ENCODE measurements at places on chromosomes 13 and 19.

GRCh38 chr19:47663435-47663910, 49.7 kb upstream of the EHD2 start:
- no peak for DNase-seq

DNA sequence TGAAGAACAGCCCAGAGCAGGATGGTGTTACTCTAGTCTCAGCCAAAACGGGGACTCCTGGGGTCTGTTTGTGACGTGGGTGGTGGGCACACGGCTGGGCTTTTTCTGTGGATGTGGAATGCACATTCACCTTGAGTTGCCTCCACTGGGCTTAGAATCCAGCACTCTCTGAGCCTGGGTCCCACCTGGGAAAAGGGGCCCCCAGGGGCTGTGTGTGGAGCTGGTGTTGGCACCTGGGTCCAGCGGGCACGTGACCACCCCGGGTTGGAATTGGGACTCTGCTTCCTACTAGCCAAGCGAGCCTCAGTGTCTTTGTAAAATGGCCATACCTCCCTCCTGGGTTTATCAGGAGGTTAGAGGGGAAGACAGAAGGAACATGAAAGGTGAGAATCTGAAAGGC, 29.2 kb upstream of the F2RL3 start:
- no peak for DNase-seq

DNA sequence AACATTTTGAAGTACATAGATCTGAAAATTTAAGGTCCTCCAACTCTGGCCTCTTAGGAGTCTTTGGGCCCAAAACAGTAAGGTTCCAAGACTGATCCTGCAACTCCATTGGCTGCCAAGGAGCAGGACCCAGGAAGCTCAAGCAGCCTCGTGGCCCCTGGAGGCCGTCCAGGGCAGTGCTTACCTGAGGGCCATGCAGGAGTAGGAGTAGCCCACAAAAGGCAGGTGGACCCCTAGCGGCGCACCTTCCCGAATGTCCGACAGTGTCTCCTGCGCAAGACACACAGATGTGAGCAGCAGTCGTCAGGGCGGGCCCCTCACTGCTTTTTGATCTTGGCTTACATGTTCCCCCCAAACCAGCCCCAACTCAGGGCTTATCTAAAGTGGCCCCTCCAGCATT, 5.7 kb upstream of the SIX5 start:
- DNase-seq, result no peak

GRCh38 chr19:34475026-34475974, 6.3 kb upstream of the WTIP start:
- no peak for DNase-seq

GRCh38 chr19:36149673-36150406, 2.4 kb downstream of the COX7A1 start:
- DNase-seq, result no peak

- no peak for DNase-seq
These were observed 4.1 kb downstream of the TIMM13 start for GRCh38 chr19:2423071-2423914.

DNA sequence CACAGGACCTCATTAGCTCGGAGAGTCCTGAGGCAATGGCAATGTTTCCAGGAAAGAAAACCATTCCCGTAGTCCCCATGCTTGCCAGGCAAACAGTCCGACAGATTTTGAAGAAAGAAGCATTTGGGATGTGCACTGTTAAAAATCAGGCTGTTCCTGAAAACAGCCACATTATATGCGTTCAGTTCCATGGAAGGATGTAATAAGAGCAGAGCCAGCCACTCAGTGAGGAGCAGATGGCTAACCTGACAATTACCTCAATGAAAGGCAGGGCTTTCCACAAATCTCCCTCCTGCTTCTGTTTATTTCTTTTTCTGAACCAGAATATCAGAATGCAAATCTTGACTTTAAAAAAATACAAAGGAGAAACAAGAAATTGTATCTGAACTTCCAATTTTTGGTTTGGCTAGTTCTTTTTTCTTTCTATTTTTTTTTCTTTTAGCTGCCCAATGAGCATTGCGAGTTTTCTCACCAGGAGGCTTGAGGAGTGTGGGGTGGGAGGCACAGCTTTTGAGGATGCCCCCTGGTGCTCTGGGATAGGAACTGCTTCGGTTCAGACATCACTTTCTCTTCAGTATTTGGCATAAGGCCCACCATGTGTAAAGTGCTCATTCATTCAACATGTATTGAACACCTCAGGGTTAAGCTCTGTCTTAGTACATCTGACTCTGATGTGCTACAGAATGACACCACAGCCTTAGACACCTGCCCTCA, 124.2 kb downstream of the TBC1D4 start:
- DNase-seq, result peak; percentile 11

- DNase-seq, result no peak
These were observed 210.7 kb upstream of the SLC10A2 start for GRCh38 chr13:103276775-103277498.

- DNase-seq, result no peak
These were observed 482.7 kb downstream of the SLITRK6 start for GRCh38 chr13:85316506-85317025.

DNA sequence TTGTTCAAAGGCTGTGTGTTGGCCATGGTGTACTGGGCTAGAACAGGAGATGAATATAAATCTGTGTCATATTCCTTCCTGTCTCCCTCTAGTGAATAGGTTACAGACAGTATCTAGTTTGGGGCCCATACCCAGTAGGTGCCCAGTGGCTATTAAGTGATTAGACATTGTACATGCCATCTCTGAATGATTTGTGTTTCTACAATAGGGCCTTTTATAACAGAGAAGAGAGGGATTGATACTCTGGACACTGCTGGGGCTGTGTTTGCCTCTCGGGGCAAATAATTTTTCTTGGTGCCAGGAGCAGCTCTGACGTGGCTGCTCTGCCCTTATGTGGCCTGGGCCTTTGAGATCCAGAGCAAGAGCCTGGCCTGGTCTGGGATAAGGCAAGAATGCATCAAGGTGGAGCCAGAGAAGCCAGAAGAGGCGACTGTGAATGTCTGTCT, 403.1 kb downstream of the SPRY2 start:
- DNase-seq, result no peak

DNA sequence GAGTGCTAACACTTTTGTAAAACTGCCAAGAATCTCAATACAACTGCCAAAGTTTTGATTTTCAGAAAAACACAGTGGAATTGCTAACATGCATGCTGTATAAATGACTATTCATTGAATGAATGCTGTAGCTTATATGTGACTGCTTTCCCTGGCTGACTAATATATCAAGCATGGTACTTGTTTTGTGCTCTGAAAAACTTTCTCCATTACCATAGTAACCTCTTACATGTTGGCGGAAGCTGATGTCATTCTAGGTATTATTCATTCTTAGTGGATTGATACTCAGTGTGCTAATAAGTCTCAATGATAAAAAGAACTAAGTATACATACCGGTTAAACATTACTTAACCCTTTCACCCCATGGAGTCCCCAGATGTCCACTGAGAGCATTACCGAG, 166.1 kb upstream of the MYO16 start:
- no peak for DNase-seq

DNA sequence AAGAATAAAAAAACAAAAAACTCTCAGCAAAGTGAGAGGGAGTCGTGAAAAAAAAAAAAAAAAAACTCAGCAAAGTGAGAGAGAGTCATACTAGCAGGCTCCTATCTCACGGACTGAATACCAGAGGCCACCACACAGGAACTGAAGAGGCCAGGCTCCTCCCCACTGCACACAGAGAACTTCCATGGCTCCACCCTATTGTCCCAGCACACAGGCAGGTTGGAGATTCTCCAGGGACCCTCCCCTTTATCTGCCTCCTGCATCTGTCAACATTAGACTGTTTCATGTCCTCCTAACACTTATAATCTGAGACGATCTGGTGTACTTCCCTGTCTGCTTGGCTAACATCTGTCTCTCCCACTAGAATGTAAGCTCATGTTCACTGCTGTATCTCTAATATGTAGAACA, 37.0 kb upstream of the FARP1 start:
- no peak for DNase-seq

DNA sequence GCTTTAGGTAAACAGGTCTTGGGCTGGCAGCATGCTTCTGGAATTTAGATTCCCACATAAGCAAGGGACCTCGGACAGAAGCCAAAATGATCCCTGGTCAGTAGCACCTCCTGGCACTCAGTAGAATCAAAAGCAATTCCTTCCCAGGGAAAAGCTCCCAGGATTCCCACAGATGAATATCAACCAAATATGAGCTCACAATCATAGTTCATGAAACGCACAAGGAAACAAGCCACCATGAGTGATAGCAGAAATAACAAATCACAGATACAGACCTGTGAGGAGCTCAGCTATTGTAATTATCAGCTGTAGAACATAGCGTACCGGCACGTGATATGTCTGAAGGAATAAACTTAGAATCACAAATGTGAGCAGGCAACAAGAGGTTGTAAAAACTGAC, 21.8 kb upstream of the PLAUR start:
- DNase-seq, result no peak

GRCh38 chr13:102628559-102628958, 31.8 kb downstream of the TPP2 start:
- DNase-seq, result no peak

DNA sequence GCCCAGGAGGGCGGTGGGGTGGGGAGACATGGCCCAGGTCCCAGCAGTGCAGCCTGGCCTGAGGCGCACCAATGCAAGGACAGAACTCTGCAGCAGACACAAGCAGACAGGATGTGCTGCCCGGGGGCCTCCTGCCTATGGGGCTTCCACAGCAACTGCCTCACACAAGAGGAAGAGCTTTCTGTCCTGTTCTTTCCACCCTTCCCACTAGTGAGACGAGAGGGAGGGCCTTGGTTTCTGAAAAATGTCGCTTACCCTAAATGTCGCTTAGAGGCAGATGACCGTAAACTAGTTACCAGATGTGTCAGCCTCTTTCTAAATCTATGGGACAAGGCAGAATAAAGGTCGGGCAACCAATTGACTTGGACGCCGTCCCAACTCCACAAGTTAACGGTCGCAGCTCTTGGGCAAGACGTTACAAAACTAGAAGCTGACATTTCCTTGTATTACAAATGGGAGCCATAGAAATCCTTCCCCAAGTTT, at the start of gene LAIR1:
LAIR1 (minus strand) TSS at position 157 of the 483 bp plus-strand sequence; CDS start at position 30, 127 bp downstream.
- DNase-seq, result peak; percentile 22

DNA sequence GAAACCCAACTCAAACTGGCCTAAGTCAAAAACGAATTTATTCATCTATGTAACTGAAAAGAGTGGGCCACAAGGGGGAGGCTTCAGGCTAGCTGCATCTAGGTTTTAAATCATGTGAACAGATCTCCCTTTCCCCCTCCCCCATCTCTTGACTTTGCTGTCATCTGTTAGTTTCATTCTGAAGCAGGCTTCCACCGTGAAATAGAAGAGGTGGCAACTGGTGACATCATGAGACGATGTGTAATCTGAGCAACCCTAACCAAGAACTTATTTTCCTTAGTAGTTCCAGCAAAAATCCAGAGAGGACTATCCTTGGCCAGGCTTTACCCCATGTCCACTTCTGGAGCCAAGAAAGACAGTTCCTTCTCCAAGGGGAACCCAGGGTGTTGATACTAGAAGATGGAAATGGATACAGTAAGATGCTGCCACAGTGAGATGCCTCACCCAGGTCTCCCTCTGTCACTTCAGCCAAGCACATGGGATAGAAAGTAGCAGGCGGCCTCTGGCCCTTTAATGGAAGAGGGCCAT, 9.4 kb downstream of the SAMD4B start:
- no peak for DNase-seq

DNA sequence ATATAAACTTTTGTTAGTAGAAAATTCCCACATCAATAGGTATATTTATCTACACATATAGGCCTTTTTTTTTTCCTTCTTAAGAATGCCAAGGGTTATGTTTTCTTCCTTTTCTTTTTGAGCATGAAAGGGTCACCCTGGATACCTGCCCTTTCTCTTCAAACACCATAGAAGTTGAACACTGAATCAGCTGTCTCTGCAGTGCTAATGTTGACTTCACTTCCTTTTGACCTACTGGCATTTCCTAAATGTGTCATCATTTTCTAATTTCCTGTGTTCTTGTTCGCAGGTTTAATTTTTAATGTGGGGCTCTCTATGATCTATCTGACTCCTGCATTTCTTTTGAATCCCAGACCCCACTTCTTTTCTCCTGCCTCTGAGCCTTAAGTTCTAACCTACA, 532.0 kb downstream of the GPC6 start:
- no peak for DNase-seq

DNA sequence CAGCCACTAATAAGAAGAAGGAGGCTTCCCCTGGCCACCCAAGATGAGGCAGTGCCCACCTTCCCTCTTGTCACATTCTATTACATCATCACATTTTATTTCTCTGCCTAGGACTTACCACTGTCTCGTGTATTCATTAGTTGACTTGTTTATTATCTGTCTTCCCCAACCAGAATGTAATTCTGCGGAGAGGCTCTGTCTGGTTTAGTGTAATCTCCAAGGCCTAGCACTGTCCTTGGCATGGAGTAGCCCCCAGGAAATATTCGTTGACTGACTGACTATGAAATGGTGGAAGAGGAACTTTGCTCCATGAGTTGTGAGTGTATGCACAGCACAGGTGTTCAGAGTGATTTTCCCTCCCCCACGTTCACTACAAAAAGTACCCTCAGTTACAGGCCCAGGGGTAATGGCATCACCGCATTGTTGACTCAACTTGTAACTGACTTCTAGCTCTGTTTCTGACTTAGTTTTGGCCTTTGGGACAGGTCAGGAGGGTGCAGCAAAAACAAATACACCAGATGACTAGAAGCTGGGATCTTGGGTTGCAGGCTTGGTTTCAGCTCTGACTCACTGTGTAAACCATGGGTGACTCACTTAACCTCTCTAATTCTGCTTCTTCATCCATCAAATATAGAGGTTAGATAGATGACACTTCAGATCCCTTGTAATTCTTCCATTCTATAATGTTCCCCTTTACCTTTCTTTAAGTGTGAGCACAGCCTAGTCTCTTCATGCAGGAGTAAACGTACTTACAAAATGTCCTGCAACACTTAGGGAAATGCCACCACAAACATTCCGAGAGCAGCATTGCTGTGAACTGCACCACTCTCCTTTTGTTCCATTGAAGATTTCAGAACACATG, 229.7 kb downstream of the KCNRG start:
- DNase-seq, result no peak

DNA sequence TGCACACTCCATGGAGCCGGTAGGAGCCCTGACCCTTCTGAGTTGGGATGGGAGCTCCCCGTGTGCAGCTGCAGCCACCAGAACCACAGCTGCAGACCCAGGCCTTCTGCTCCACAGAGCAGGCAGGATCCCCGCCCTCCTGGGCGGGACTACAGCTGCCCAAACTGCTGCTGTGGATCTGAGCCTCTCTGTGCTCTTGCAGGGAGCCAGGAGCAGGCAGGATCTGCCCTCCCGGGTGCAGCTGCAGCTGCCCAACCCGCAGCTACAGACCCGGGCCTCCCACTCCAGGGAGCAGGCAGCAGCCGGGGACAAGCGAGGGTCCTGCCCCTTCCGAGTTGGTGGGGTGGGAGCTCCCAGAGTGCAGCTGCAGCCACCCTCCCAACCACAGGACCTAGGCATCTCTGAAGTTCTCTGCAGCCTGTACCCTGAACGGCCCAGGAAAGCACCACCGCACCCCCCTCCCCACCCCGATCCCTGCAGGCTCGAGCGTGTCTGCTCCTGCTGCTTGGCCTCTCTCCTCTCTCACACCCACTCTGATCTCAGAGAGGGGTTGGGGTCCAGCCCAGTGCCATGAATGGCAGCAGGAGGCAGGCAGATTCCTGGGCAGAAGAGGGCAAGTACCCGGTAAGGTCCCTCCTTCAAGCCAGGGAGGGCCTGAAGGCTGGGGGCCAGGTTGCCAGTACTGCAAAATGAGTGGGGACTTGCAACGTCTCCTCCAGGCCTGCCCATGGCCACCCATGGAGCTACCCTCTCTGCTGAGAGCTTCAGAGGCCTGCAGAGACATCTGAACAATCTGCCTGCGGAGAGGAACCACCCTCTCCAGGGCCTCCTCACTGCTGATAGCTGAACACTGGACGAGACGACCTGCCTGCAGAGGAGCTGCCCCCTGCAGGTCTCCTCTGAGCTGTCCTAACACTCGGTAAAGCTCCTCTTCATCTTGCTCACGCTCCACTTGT, 16.4 kb upstream of the EMP3 start:
- no peak for DNase-seq

Data from activated CD8-positive, alpha-beta memory T cell treated with anti-CD3 and anti-CD28 coated beads for 1 hour (primary cell).